Mesenchymal stem cell (in vitro differentiated cells and primary cell): ENCODE measurements at places on chromosomes 2 and 18.

DNA sequence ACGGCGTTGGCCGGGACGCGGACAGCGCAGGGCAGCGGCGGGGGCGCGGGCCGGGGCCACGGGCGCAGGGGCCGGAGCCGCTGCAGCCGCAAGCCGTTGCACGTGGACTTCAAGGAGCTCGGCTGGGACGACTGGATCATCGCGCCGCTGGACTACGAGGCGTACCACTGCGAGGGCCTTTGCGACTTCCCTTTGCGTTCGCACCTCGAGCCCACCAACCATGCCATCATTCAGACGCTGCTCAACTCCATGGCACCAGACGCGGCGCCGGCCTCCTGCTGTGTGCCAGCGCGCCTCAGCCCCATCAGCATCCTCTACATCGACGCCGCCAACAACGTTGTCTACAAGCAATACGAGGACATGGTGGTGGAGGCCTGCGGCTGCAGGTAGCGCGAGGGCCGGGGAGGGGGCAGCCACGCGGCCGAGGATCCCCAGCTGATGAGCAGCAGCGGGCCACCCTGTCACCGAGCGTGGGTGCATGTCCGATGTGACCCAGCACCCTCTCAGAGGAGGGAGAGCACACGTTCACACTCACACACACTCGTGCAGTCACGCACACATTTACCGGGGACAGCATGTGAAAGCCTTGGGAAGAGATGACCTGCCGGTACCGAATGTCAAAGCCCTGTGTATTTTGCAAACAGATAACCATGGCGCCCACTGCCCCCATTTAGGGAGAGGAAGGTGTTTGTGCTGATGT lies 4.2 kb downstream of the GDF7 start:
- no peak for DNase-seq

DNA sequence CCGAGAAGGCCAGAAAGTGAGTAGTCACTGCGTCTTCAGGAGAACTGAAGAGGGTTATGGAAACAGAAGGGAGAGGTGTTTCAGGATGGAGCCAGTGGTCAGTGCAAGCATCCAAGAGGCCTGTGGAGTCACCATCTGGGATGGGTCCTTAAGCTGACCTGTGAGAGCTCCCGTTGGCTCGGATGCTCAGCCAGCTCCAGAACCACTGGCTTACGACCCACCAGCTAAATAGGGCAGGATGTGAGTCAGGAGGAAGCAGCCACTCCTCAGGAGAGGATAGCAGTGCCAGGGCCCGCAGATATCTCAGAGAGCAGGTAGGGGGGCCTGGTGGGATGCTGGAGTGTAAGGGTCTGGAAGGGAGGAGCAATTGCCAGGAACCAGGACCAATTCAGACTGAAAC lies 63.1 kb upstream of the B3GNT7 start:
- no peak for DNase-seq

DNA sequence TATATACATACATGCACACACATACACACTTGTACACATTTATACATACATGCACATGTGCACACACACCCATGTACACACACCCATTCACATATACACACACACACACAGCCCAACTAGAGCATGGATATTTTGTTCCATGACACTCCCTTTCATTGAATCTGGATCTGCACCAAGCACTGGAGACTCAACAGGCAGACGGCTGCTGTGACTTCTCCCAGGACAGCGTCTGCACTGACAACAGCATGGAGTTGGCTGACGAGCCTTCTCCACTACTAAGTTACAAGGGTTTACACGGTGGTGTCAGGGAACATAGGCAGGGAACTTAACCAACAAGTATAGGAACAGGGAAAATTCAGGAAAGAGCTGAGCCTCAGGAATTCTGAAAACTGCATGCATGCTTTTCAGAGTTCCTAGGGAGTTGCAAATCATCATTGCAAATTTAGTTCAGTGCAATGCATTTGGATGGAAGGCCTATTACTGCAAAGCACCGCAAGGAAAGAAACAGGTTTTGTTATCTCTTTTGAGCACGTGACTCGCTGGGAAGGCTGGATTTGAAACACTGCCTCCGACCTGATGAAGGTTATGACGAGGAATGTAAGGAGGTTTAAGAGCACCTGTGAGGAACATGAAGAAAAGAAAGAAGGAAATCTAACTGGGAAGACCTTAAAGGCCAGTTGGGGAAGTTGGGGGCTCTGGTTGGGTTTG lies 35.9 kb downstream of the TMEM18 start:
- DNase-seq, result no peak

DNA sequence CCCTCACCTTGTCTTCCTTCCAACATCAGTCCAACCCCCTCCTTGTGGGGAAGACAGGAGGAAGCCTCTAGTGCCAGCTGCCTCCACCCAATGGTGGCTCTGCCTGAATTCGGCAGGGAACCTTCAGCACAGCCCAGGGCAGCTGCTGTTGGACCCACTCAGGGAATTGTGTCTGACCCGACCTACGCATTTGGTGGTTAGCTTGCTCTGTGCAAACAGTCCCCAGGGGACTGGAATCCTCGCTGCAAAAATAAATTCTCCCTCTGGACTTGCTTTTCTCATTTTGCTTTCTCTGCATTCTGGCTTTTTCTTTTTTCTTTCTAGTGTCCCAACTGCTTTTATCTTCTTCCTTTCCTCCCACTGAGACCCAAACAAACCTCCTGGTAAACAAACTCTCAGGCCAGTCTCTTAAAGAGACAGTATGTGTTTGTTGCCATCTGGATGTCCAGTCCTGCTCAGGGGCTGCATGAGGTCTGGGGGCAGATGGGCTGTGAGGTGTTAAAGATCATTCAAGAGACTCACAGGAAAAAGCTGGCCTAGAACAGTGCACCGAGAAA lies 137.7 kb upstream of the HAAO start:
- peak; percentile 90 for DNase-seq

DNA sequence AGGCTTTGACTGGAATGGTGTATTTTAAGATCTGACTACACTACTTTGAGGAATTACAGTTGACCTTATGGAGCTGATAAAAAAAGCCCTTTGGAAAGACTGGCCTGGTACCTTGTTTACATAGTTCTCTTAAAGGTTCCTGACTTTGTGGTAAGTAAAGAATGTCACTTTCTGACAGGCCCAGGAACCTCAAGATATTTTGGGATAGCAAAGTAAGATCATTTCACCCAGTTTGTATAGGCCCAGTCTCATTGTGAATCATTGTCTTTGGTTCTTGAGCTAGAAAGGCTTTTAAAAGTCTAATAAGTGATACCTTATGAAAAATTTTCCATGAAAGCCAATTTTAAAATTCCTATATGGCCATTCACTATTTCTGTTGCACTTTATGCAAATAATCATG lies 316.3 kb upstream of the LRRTM4 start:
- no peak for DNase-seq

- DNase-seq, result no peak
Observed at GRCh38 chr2:76211991-76212985, 501.6 kb upstream of the GCFC2 start.

- peak; percentile 32 for DNase-seq
Observed at GRCh38 chr2:74975016-74975415, 16.6 kb downstream of the POLE4 start.

DNA sequence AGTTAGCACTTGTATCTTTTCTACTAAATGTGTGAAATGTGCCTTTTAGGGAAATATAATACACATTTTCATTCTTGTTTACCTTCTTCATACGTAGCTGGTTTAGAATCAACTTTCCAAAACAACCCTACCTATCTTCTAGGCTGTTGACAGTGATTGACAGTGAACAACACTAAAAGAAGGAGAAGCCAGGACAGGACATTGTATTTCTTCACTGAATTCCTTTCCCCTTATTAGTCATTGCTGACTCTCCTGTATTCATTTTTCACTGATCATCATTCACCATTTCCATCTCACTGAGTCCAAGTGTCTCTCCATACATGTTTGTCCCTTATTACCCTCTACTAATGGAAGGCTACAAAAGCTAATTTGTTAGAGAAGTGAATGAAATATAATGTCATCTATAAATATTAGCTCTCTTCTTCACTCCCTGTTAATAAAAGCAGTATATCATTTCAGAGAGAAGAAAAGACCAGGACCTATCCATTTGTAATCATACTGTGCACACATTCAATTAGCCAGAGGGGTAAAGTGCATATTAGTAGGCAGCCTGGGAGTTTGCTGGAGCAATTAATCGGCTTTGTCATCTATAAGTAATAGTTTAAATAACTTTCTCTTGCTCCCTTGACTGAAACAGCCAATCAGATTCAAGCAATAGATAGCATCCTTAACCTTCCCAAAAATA lies 192.5 kb upstream of the FOSL2 start:
- DNase-seq, result no peak

- no peak for DNase-seq
Observed at GRCh38 chr2:177393824-177394593, 1.4 kb downstream of the AGPS start.

- DNase-seq, result no peak
Observed at GRCh38 chr2:166088634-166089033, 39.2 kb downstream of the SCN1A start.

GRCh38 chr2:206585335-206585734 lies 57.0 kb upstream of the FAM237A start:
- peak; percentile 16 for DNase-seq

GRCh38 chr18:57776354-57776753 lies 26.8 kb downstream of the ATP8B1 start:
- DNase-seq, result no peak

DNA sequence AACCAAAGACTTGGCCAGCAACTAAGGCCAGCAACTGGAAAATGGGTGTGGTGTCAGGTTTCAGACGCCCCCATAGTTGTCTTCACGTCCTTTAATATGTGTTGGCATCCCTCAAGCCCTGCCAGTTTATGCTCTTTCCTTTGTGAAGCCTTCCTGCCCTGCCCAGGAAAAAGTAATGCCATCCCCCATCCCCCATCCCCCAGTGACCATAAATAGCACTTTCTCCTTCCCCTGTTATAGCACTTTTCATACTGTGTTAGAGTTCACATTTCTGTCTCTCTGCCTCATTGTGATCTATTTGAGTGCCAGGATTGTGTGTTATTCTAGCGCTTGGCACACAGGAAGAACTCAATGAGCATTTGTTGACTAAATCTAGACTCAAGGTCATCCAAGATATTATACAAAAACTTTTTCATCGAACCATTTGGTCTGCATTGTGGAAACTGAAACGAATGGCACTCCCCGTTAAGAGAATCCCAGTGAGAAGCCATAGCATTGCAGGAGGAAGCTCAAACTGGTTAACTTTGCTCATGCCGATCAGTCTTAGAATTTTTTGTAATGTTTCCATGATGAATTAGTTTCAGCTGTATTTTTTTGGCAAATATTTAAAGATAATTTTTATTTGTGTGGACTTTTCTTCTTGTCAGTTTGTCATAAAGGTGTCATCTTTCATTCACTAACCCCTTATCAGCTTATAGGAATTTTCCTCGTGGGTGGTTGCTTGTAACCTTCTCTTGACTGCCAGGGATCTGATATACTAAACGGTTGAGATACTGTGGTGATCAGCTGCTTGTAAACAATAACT lies 15.7 kb downstream of the CRIM1 start:
- no peak for DNase-seq

DNA sequence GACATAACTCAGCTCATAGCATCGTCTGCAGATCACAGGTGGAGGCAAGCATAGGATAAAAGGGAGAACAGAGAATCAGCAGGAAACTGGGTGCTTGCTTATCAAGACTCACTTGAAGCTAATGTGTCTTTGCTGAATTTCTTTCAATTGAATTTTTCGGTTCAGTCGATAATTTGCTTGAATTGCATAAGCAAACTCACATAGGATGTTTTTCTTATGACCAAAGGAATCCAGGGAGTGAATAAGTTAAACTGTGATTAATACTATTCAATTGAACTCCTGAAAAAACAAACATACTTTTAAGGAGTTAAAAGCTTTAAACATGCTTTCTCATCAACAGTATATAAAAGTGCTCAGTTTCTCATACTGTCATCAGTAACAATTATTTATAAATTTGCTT lies 707.1 kb upstream of the ACVR2A start:
- DNase-seq, result no peak

DNA sequence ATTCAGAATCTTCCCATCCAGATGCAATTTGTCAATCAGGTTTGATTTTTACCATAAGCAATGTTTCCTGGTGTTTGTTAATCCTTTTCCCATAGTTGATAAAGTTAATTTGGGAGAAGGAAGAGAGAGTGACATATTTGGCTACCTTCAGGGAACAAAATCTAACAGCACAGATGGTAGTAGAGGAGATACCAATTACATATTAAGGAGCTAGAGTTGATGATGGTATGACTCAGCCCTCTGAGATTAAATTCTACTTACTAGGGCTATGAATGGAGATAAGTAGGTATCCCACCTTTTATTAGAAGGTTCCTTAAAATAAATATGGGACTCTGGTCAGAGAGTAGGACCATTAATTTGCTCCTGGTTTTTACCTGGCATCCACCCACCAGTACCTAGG lies 139.7 kb downstream of the EHBP1 start:
- DNase-seq, result no peak

DNA sequence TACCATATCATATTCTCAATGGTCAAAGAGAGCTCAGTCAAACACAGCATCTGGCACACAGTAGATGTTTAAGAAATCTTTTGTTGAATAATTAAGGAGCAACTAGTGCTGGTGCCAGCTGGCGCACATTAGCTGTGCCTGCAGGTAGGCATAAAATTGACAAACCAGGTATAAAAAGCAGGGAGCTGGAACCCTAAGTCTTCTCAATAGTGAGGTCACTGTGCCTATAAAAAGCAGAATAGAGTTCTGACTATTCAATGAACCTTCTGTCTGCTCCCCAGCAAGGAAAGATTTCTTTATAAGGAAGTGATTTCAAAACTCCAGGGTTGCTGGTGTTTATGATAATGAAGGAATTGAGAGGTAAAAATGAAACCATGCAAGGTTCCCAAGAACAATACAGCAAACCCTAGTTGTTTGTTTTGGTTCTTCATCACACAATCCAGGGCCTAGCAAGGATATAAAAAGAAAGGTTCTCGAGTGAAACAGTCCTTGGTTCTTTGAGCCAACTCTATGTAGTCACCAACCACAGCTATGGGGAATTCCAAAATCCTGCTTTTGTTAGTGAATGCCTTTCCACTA lies 76.1 kb downstream of the THADA start:
- DNase-seq, result peak; percentile 85
